ENCODE measurements at places on chromosomes 6 and 20.

DNA sequence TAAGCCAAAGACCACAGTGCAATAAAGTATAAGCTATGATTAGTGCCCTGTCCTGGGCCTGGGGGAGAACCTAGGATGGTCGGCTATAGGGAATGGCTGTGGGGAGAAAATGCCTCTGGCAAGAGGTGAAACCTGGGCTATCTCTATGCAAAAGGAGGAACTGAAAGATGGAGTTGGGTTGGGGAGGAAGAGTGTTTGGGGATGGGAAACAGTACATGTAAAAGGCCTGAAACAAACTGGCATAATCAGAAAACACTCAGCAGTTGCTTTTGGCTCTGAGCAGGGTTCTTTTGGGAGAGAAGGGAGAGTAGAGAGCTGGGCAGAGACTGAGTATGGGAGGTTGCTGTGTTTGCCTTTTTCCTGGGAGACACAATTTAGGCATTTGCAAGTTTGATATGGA is 31.9 kb upstream of the FUCA2 start:
- peak; percentile 45 for ATAC-seq

- no peak for ATAC-seq
Measured at GRCh38 chr6:70371454-70372105, 41.7 kb upstream of the FAM135A start.

DNA sequence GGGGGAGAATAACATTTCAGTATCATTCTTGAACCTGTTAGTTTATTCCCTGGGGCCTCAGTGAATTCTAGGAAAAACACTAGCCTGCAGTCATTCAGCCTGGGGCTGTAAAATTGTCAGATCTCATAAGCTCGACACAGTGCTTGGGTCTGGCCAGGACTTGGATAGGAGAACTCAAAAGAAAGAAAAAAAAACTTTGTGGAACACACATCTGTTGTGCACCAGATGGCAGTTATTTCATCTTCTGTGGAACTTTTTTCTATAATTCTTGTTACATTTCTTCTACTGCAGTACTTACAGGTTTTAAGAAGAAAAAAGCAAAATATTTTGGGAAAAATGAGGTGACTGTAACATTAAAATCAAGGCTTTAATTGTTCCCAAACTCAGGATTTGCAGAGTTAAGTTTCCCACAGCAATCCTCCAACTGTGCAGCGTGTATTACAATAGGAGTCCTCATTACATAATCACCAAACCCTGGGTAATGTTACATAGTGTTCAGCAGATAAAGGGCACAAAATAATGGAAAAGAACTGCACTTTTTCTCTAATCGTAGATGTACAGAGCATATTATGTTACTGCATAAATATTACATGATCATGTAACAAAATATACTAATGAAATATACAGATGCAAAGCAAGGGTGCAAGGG is 531.1 kb upstream of the CITED2 start:
- no peak for ATAC-seq

GRCh38 chr6:110635096-110635495 is 158.7 kb upstream of the SLC22A16 start:
- ATAC-seq = peak; percentile 66

DNA sequence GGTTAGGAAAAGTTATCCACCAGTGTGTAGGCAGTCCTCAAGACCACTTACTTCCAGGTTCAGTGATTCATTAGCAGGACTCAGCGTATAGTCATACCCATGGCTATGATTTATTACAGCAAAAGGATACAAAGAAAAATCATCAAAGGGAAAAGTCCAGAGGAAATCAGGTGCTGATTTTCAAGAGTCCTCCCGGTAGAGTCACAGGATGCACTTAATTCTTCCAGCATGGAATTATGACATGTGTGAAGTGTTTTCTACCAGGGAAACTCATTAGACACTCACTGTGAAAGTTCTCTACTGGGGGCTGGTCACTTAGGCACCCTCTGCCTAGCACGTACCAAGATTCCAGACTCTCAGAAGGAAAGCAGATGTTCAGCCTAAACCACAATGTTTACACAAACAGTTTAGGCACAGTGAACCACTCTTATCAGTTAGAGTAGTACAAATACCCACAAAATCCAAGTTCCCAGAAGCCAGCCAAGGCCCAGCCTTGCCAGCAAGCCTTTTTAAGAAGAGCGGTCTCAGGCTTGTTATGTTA is 10.2 kb downstream of the WFDC3 start:
- ATAC-seq = no peak

GRCh38 chr20:21099751-21100577 is 6.2 kb downstream of the LINC00237 start:
- ATAC-seq = peak; percentile 60

DNA sequence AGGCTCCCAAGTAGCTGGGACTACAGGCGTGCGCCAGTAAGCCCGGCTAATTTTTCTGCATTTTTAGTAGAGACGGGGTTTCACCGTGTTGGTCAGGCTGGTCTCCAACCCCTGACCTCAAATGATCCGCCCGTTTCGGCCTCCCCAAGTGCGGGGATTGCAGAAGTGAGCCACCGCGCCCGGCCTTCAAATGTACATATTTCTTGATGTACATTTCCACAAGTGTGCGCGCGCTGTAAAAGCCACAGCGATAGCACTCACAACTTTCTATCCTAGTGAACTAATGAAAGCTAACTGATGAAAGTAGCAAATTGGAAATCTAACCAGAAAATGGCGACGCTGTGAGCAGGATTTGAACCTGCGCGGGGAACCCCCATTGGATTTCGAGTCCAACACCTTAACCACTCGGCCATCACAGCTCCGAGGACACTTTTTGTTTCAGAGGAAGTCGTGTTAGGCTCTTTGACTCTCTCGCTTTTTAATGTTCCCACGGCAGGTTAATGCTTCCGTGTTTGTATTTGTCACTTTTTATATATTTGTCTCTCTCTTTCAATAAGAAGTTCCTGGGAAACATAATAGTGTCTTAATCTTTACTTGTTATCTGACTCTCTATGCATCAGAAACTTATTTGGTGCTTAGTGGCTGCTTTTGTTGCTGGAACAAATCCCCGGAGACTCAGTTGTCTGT is 199.4 kb upstream of the ZNF184 start:
- ATAC-seq = no peak

DNA sequence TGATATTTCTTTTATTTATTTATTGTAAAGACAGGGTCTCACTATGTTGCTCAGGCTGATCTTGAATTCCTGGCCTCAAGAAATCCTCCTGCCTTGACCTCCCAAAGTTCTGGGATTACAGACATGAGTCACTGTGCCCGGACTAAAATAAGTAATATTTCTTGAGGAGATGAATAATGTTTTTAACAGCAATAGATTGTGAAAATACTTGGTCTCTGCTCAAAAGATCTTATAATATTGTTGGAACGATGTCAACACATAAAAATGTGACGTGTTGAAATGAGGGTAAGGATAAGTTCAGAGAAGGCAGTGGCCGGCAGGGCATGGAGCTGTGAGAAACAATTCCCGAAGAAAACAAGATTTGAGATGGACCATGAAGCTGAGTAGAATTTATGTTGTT is 178.7 kb downstream of the GJA1 start:
- no peak for ATAC-seq

DNA sequence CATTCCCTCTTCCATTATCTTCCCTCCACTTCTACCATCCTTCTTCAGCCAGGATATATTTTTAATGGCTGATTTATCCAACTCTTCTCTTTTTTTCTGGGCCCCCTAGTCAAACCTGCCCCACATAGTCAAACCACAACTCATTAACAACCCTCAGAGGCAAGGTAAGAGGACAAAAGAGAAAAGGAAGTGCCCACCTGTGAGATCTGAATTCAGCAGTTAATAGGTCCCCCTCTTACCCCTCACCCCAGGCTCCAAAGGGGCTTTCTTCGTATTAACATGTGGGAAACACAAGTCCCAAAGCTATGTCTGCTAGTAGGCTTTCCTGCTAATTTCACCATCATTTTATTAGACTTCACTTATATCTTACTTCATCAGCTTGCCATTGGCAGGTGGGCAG is 44.1 kb upstream of the TSPYL1 start:
- ATAC-seq = no peak

DNA sequence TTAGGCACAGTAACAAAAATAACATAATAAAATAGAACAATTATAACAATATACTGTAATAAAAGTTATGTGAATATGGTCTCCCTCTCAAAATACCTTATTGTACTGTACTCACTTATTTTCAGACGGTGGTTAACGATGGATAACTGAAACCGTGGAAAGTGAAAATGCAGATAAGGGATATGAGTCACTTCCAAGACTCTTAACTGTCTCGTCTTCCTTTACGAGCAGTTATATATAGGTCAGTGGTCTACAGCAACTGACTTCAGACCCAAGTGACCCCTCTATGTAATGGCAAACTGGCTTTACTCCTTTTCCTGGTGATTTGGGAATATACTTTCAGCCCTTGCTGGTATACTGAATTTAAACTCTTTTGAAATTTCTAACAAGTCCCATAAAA is 261.4 kb downstream of the SLC35F1 start:
- no peak for ATAC-seq

DNA sequence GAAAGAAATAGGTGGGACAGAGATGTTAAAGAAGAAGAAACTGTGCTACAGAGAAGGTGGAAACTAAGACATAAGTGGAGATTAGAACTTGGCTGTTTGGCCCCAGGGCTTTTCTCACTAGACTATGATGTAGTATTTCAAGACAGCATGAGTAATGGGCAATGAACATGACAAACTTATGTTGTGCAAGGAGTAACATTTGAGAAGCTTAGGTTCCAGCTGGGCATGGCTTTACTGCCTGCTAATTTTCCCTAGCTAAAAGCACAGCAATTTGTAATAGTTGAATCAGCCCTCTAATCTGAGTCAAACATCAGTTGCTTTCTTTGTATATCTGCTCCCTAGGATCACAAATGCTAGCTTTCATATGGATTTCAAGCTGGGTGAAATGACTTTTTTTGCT is 294.3 kb upstream of the BMP2 start:
- ATAC-seq = no peak

DNA sequence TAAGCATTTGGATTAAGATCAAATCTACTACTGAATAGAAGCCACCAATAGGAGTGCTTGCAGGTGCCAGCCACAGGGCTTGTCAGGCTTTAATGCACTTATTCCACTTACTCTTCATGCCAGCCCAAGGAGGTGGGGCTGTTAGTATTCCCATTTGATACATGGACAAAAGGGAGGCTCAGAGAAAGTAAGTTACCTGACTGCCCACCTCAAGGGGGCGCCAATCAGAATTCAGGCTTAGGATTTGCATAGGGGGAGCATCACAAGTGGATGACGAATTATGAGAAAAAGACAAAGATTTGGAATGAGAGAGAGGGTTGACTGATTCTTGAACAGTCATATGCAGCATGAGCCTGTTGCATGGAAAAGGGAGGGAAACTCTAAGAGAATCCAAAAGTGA is 188.4 kb upstream of the TSHZ2 start:
- ATAC-seq = no peak

- no peak for ATAC-seq
Measured at GRCh38 chr6:159118924-159119323, 50.3 kb upstream of the FNDC1 start.

DNA sequence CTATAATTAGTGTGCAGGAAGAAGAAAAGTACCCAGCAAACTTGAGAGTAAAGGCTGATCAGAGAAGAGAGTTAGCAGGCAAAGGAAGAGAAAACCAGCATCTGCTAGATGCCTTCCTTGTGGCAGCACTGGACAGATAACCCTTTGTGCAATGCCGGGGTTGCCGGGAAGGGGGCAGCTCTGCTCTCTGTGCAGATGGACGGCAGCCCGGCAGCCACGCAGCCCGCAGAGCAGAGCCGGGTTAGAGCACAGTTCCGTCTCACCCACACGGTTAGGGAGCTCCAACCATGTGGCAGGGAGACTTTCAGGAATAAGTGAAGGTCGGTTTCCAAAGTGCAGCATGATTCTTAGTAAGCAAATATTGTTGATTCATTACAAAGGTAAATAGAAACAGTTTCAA is 80.0 kb upstream of the RPS6KA2 start:
- peak; percentile 58 for ATAC-seq

Measured in stimulated activated memory B cell treated with anti-CD40 and anti-IgM and Interleukin-4, amounts not matched to agents 10 μg/mL and 1 μg/mL and 100 μg/mL, for 72 hours (primary cell).